ENCODE measurements at places on chromosomes 1 and 21.

DNA sequence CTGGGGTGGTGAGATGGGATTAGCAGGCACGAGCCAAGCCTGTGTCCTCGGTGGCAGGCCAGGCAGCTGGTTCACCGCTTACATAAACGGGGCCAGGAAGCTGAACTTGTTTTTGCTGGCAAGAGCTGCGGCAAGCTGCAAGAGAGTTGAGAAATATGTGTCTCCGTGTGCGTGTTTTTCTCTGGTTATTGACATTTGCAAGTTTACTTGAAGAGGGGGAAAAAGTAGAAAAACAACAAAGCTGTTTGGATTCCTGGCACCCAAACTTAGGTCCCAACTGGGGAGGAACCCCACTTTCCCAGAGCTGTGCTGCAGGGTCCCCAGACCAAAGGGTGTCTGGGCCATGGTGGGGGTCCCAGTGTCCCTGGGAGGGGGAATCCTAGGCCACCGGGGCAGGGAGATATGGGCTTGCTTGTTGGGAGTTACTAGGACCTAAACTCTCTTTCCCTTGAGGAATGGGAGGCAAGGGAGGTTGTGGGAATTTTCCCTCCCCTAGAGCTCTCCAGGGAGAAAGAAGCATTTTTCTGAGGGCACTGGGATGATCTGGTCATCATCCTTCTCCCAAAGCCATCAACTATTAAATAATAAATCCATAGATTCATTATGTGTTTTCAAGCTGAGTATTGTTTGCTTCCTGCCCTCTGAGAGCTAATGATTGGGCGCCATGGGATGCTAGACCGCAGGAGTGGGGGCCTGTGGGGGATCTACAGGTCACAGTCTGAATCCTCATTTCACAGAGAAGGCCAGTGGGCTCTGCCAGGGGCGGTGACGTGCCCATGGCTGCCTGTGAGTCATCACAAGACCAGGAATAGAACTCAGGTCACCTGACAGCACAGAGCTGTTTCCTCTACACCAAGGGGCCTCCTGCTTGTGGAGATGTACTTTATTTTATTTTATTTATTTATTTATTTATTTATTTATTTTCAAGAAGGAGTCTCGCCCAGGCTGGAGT, 14.8 kb downstream of the IL6R start:
- peak; percentile 90 for DNase-seq

- no peak for DNase-seq
These were observed 3.6 kb downstream of the AKR1A1 start for GRCh38 chr1:45554198-45554597.

DNA sequence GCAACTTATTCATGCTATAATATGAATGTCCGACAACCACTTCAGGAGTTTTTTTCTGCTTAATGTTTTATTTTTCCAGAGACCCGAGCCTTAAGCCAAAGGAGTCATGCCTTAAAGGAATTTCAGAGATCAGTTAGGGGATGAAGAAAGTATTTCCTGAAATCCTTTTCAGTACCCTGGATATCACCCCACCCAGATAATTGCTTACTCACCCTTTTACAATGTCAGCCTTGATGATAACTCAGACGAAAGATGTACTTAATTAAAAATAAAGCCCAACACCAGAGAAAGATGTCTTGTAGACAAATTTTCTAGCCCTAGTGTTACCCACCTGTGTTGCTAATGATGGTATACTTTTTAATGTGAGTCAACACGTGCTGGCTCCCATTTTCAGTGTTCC, 124.1 kb downstream of the XCL2 start:
- no peak for DNase-seq

- no peak for DNase-seq
These were observed 667 bp upstream of the NID1 start for GRCh38 chr1:236065509-236066005.

DNA sequence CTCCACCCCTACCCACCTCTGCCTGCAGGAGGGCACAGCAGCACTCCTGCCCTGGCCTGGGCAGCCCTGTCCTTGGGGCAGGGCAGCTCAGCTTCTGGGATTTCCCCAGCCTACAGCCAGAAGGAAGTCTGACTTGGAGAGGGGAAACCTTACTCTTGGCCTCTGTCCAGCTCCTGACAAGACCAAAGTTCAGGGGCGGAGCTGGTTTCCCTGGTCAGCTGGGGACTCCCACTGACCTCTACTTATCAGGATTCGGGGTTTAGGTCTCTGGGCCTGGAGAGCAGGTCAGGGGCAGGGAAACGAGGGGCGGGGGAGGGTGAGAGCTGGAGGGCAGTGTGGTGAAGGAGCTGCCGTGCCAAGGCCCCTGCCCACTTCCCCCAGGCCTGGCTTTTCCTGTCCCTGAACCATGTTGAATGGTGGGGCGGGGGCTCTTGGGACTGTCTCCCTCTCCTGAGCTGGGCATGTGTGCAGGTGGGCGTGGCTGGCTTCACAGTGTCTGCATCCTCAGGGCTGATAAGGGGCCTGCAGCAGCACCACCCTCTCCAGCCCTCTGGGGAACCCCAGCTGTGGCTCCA, 16.8 kb upstream of the ETV3 start:
- DNase-seq, result peak; percentile 72

DNA sequence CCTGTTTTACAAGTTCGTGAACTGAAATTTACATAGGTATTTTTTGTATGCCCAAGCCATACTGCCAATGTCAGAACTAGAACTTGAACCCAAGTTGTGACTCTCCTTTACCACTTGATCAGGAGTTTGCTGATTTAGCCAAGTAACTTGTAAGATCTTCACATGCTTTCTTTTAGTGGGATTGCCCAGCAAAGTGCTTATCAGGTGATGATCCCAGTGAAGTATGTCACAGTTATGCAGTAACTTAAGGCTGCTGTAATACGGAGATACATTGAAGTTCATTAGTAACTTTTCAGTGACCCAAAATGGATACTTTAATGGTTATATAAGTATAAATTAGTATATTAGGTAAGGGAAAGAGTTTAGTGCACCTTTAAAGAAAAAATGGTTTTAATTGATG, 3.8 kb downstream of the SRSF11 start:
- DNase-seq, result no peak

- DNase-seq, result no peak
These were observed 19.0 kb upstream of the C1orf105 start for GRCh38 chr1:172401477-172401876.

- DNase-seq, result no peak
These were observed 19.0 kb upstream of the MPC2 start for GRCh38 chr1:167955915-167956314.

All from upper lobe of right lung (tissue), 1 donor.